ENCODE measurements at places on chromosomes 1 and 21.

DNA sequence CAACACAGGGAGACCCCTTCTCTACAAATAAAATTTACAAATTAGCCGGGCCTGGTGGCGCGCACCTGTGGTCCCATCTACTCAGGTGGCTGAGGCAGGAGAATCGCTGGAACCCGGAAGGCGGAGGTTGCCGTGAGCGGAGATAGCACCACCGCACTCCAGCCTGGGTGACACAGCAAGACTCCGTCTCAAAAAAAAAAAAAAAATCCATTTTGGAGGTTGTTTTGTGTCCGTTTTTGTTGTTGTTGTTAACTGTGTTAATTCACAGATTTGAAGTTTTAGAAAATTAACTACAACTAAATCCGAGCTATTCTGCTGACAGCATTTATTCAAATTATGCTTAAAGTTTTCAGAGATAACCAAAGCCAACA is 618 bp downstream of the CLCC1 start:
- DNase-seq, result peak; percentile 56

DNA sequence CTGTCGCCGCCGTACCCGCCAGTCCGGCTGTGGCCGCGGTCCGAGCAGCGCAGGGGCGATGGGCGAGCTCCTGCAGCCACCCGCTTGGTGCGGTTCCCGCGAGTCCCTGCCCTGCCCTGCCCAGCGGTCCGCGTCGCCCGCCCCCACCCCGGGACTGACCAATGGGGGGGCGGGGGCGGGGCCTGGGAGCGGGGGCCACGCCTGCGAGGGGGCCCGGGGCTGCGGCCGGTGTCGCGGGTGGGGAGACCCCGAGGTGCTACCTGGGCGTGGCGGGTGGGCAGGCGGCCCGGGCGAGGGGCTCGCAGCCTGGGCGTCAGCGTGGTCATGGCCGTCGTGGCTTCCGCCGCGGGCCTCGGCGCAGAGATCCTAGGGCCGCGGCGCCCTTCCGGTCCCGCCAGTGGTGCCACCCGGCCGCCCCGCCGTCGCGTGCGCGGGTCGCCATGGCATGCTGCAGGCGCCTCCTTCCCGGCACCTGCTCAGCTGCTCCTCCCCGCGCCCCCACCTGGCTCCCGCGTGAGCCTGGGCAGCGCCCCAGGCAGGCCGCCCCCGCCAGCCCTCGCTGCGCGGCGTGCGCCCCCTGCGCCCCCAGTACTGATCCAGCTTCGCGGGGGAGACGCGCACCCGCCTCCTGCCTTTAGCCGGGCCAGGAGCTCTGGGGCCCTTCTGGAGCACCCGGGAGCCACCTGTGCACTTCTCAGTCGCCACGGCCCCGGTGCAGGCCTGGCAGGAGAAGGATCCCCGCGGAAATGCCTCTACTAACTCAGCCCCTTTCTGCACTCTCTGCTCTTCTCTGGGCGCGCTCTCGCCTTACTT is at the start of gene BMP8B:
Gene BMP8B, minus strand, starts transcription at position 108 of the 813 bp plus-strand sequence. CDS start 380 bp downstream, outside the sequence.
- peak; percentile 36 for DNase-seq

- no peak for DNase-seq
These were observed 63.6 kb upstream of the ZBTB40 start for GRCh38 chr1:22387919-22388580.

DNA sequence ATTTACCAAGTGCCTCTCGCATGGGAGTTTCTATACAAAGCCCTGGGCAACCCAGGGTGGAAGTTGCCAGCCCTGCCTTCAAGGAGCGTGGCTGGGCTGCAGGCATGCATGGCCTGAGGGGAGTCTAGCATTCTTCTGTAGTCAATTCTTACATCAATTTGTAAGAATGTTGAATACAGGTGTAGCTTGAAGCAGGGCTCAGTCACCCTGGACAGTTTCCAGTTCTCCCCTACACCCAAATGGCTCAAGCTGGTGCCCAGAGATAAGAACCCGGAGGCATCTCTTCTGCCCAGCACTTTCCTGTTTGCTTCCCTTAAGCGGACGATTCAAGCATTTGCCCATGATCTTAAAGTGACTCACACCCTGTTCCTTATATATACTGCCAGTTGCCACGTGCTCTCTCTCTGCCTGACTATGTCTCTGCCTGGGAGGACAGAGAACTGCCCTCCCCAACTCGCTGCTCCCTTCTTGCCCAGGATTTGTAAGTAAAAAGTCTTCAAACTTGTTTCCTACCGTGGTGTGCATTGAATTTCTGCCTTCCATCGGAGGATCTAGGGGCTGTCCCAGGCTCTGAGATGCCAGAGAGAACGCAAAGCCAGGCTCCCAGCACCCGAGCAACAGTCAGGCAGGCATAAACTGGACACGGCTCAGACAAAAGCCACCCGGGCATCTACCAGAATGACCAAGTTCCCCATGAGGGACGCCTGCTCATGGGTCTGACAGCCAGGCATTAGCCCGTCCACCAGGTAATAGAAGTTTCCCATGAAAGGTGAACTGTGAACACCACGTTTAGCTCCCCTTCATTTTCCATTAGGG is 50.9 kb upstream of the AJAP1 start:
- no peak for DNase-seq

DNA sequence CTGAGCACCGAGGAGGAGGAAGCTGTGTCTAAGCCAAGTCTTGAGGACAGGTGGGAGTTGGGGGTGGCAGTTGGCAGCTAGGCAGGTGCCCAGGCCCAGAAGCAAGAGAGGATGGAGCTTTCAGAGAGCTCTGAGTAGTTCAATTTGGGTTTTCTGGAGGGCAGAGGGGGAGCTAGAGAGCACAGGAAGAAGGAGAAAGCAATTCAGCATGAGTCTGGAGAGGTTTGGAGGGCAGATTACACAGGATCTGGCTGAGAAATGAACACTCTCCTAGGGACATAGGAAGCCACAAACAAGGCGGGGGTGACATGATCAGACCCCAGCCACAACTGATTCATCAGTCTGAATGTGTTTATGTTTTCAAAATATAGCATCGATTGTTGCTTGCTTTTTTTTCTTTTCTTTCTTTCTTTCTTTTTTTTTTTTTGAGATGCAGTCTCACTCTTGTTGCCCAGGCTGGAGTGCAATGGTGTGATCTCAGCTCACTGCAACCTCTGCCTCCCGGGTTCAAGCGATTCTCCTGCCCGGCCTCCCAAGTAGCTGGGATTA is 23.8 kb downstream of the PTPRF start:
- DNase-seq, result no peak

GRCh38 chr1:168470901-168471431 is 72.8 kb downstream of the XCL2 start:
- no peak for DNase-seq

DNA sequence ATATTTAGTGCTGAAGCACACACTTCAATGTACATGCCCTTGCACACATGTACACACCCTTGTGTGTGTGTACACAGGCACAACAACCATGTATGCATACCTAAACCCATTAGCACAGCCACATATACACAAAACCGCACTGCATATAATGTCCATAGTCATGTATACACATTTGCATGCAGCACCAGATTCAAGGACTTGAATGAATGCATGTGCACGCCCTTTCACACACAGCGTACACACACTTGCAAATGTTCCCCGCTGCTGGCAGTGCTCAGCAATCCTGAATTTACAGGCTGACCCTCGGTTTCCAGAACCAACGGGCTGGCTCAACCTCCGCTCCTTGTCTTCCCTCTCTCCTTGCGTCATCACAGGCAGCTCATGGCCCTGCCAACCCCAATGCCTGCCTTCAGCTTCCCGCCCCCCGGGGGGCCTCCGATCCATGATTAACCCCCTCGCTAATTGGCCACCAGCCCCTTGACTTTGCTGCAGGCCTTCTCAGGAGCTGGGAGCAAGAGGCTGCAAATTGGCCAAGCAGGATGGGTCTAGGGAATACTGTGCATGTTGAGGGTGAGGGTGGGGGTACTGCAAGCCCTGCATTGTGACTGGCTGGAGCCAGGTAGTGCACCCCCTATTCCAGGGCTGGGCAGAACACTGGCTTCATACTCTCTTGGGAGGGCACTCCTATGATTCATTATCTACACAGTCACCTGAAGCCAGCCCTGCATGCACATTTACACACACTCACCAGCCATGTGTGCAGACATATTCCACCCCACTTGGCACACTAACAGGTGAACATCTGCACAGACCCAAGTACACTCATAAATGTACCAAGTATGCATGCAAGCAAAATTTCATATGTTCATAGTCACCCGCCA is 7.9 kb downstream of the GPR3 start:
- DNase-seq, result no peak

DNA sequence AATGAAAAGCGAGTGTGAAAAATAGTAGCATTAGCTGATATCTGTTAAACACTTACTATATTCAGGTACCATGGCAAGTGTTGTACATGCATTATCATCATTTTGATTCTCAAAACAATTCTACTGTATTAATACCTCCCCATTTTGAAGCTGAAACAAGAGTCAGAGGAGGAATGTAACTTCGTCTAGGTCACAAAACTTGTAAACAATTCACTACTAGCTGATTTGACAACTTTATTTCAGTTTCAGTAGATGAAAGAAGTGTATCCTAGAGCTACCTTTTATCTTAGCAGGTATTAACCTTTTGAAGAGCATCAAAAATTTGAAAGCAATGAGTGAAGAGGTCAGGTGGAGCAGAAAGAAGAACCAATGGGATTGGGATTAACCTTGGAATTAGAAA is 1.6 kb downstream of the CD84 start:
- DNase-seq, result no peak

DNA sequence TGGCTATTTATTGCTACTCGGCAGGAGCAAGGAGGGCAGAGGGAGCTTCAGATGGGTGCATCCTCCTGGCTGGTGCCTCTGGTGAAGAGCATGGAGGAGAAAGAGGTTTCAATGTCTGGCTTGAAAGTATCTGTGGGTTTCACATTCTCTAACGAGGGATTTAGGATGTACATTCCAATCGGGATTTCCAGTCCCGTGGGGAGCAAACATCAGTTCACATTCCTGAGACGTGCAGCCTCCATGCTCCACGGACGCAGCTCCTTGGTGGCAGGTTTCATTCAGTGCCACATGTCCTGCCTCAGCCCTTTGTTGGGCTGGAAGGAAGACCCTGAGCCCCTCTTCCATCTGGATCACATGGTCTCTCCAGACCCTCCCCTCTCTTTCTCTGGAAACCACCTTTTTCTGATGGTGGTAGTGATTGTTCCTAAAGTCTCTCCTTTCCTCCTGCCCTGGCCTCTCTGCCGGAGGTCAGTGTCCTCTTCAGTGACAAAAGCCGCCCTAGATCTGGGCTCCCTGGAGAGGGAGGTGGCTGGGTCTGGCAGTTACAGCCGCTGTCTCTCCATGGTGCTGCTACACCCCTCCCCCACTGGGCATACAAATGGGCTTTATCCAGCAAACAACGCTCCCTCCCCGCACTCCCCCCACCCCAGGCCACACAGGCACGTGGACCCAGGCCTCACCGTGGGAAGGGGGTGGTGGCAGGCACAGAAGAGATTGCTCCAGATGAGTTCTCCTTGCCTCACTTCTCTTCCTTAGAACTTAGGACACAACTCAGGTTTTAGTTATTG is 826 bp upstream of the CA14 start:
- no peak for DNase-seq

DNA sequence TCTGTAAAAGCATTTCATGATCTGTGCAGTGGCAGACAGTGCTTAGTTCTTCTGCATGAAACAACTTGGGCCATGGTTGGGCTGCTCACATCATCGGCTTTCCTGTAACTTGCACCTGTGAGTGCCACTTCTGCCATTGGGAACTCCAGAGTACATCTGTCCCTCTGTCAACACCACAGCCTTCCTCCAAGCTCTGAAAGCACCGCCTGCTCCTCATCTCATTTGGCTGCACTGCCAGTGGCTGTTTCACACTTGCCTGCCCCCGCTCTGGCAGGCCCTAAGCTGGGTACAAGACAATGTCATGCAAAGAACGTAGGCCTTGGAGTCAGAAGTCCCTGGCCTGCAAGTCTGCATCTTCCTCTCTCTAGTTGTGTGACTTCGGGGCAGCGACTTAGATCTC is 46.4 kb downstream of the DDX20 start:
- no peak for DNase-seq

GRCh38 chr1:110338309-110338885 is 780 bp upstream of the RBM15 start:
- peak; percentile 96 for DNase-seq

GRCh38 chr1:161505686-161506085 is 429 bp downstream of the FCGR2A start:
- DNase-seq, result no peak

- no peak for DNase-seq
These were observed 180.4 kb downstream of the FOXD2 start for GRCh38 chr1:47618222-47618720.

- DNase-seq, result no peak
These were observed 12.8 kb upstream of the TMPRSS2 start for GRCh38 chr21:41520560-41521442.

DNA sequence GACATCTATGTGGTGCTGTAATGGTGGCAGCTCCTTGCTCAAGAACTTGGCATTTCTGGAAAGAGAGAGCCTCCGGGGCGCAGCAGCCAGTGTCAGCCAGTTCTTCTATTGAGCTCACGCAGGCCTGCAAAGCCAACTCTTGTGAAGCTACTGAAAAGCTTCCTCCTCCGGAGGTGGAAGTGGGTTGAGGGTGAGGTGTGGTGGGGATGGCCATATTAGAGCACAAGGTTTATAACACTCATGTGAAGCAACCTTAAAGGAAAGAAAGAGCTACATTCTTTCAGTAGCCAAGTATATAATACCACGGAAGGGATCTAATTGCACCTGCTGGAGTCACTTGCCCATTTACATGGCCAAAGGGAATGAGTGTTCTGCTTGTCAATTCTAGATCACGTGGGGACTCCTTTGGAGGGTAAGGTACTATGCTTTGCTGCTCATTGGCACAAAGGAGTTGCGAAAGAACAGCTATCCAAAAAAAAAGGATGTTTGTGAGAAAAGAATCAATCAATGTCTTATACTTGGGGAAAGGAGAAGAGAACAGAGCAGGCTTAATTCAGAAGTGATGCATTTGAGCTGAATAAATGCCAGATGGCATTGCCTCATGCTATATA is 18.3 kb upstream of the MAP10 start:
- DNase-seq, result no peak

GRCh38 chr1:213828867-213829266 is 158.9 kb upstream of the PROX1 start:
- DNase-seq, result no peak

DNA sequence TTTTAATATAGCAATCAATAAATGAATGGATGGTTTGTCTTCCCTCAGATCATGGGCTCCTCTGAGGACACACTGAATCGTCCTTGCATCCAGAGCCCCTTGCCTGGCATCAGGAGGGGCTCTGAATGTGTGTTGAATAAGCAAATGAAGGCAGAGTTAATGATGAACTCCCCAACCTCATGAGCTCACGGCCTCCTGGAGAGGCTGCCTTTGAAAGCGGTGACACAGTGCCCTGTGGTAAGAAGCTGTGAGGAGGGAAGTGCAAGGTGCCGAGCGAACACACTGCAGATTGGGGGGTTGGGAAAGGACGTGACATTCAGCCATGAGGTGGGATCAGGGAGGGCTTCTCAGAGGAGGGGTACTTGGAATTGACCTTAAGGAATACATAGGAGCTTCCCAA is 3.2 kb upstream of the PARS2 start:
- no peak for DNase-seq

- no peak for DNase-seq
These were observed 137.4 kb downstream of the DYRK1A start for GRCh38 chr21:37503848-37504467.

- DNase-seq, result no peak
These were observed 85.3 kb downstream of the SPAG17 start for GRCh38 chr1:118099686-118100085.

GRCh38 chr1:27257155-27257554 is 22.7 kb downstream of the WDTC1 start:
- DNase-seq, result no peak
